ENCODE measurements at places on chromosomes 16 and 17. TPM values are rescaled to one million over a fixed set of nuclear protein-coding genes. Genes with fewer than 3 reads are reported as not detected.

NGFR gene
- polyA plus RNA-seq, result 3.6 TPM

DNA sequence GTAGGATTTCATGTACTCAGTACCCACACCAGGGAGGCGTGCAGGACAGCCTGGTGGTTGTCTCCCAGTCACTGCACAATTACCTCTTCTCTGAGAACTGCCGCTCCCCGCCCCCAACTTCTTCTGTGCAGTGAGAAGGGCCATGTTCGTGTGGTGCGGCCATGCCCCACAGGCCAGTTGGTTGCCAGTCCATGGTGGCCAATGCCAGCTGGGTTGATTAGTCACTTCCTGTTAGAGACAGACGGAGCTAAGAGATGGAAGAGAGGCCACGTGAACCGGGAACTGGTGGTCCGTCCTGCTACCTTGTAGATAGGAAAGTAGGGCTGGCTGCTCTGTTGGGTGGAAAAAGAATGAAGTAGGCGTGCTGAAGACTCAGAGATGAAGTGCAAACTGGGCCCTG, 206.5 kb downstream of the ABCC12 start:
- DNase-seq, result no peak

DNA sequence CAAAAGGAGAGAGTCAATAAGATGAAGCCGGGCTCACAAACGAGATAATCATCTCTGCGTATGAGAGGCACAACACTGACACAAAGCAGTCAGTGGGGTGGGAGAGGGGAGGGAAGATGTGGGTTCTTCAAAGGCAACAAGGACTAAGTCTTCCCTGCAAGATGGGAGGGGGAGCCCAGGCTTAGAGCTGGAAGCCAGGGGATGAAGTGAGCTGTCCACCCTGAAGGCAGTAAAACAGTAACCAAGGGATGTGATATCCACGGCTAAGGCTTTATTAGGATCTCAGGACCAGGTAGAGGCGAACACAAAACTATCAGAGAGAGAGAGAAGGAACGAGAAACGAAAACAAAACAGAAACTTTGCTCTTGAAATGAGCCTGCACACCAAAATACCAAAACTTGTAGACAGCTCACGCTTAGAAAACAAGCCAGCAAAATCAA, 115.9 kb downstream of the DYNLRB2 start:
- DNase-seq, result no peak

DNA sequence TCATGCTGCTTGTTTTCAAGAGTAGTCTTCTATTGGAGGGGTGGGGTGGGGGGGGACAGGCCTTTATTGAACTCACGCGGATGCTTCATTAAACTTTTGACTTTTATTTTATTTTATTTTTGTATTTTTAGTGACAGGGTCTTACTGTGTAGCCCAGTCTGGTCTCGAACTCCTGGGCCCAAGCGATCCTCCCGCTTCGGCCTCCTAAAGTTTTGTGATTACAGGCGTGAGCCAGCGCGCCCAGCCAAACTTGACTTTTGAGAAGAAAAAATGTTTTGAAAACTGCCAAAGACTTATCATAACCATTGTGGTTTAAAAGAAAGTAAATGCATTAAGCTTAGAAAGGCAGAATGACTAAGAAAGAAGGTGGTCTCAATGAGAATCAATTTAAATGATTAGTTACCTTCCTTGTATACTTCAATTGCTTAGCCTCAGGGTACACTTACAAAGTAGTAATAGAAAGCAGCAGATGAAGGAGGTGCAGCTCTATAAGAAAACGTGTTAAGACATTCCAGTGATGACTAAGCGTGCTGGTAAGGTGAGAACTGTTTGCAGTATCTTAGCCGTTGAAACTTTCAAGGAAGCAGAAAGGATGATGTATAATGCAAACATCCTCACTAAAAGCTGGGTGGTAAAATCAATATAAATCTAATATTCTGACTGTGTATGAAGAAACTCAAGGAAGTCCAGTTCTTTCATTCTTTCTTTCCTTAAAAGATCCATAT, 1.2 kb downstream of the AP2B1 start:
- no peak for DNase-seq

ARMC5 gene
- polyA plus RNA-seq, result 17.5 TPM

DNA sequence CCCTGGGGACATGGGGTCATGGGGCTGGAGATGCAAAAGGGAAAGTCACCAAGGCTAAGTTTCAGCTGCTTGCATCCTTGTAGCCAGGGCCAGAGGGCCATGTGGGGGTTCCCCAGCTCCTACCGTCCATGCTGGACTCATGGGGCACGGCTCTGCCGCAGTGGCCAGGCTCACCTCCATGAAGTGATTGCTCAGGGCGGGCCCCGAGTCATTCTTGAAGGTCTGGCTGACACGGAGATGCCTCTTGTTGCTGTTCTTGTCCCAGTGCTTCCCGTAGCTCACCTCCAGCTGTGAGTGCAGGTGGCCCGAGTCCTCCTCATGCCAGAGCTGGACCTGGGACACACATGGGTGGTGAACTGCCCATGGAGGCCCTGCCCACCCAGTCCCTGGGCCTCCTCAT, 114.5 kb downstream of the RMI2 start:
- no peak for DNase-seq

Data from left renal cortex interstitium (tissue), 4 donors.